NCI-H187 treated with DMSO at 0.1 percent for 48 hours (cell line): ENCODE measurements at places on chromosomes 3 and 15.

DNA sequence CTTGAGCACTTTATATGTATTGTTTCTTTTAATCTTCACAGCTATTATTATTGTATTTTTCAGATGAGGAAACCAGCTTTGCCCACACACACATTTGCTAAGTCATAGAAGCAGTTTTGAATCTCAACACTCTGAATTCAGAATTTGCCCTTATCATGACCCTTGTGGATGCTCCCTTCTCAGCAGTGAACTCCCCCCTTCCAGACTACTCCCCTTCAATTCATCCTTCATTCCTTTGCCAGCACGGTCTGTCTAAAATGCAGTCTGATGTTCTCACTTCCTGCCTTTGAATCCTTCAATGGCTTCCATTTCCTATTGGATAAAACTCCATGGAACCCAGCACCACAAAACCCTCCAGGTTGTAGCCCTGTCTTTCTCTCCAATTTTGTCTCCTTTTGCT lies 52.5 kb upstream of the TSC22D2 start:
- DNase-seq: no peak

GRCh38 chr3:186471771-186472170 lies 72.4 kb downstream of the CRYGS start:
- DNase-seq: no peak

- DNase-seq: no peak
Observed at GRCh38 chr3:134038071-134038491, 8.4 kb upstream of the SLCO2A1 start.

DNA sequence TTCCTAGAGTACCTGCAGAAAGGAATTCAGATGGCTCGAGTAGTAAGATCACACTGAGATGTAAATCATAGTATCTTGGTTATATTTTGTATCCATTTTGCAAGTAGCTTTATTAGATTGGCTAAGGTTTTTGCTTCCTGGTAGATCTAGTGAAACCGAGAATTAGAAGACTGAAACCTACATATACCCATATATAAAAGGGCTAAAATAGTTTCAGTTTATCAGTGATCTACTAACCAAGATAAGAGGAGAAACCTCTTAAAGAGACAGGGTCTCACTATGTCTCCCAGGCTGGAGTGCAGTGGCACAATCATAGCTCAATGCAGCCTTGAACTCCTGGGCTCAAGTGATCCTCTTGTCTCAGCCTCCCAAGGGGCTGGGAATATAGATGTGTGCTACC lies 135.3 kb downstream of the PCCB start:
- no peak for DNase-seq

DNA sequence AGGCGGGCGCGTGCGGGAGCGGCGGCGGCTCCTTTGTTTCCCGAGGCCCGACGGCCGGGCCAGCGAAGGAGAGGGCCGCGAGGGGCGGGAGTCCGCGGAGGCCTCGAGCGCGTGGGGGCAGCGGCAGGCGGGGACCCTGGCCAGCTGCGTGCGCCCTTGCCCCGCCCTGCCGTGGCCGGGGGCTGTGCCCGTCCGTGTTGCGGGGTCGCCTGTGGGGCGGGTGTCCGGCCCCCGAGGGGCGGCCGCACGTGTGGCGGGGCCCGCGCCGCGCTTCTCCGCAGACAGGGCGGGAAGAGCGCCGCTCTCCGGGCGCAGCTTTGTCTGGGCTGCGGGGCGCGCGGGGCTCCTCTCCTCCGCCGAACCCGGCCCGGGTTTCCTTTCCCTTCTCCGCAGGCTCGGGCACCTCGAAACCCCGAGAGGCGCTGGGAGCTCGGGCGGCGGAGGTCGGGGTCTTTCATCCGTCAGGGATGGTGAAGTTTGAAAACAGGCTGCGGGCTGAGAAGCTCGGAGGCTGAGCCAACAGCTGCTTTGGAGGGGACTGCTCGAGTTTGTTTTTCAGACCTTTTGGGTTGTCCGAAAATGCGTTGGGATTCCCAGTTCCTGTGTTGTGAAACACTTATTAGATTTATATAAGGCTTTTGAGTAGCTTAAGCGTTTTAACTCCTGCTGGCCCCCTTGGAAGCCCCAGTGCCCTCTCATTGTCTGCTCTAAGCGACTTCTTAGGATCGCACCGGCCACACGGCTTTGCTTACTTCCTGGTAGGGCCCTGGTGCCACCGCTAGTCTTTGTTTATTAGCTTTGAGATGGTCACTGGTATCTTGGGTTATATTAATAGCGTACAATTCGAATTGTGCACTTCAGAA lies 817 bp downstream of the USP3 start:
- DNase-seq: no peak

DNA sequence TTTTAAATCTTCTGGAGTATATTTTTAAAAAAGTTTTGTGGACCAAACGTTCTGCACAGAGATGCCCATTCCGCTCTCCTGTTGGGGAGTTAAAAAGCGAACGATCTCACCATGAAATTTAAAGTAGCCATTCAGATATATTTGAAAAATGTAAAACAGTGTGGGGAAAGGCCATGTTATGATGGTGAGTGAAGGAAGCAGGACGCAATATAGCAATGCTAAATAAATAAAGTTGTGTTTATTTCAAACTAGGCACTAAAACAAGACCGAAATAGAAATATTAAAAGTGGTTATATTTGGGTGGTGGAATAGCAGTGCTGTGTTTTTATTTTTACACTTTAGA lies 327 bp upstream of the CCDC13 start:
- no peak for DNase-seq

GRCh38 chr3:126666658-126667528 lies 12.0 kb upstream of the TXNRD3 start:
- no peak for DNase-seq

DNA sequence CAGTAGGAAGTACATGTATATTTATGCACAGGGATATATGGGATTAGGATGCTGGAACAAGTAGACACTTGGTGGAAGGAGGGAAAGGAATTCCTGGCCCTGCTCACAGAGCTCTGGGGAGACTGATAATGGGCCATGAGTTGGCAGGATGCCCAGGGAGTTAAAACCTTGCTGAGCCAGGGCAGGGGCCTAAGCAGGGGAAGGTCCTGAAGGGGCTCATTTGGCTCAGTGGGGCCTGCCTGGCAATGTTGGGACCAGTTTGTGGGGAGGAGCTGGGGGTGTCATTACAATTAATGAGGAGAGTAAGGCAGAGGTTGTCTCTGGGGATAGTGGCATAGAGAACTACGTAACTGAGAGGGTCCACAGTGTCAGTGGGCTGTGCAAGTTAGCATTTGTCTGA lies 124.2 kb upstream of the ADPGK start:
- DNase-seq: no peak

DNA sequence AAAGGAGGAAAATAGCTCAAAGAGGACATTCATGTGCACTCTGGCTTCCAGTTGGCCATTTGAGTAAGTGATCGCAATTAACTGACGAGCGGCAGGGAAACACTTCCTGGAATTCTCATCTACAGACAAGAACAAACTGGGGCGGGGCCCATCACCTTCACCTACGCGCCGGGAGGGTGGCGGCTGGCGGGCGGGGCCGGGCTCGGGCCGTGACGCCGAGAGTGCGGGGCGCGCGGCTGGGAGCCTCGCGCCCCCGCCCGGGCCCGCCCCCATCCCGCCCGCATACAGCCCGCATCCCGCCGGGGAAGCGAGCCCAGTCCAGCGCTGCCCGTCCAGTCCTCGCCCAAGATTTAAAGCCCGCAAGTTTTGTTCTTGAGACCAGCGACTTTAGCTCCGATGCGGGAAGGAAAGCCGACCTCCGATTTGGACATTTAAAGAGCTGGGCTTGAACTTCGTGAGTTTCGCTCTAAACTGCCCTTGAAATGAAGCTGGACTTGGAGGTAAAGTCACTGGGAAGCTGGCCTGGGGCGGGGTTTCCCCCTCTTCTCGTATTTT lies at the start of gene B3GNT5:
B3GNT5 (plus strand) TSS at position 281 of the 555 bp plus-strand sequence. CDS start 16,546 bp downstream, outside the sequence.
- peak; percentile 25 for DNase-seq

GRCh38 chr3:110767838-110768237 lies 303.8 kb upstream of the NECTIN3 start:
- DNase-seq: no peak

- DNase-seq: no peak
Observed at GRCh38 chr3:172716476-172716875, 5.6 kb upstream of the NCEH1 start.

GRCh38 chr3:72311425-72311824 lies 526.5 kb upstream of the PROK2 start:
- no peak for DNase-seq
